Uterus (tissue), 4 donors: ENCODE measurements at places on chromosomes 4 and X. TPM values are rescaled to one million over a fixed set of nuclear protein-coding genes. Genes with fewer than 3 reads are reported as not detected.

The OTUD6A gene
- total RNA-seq: not detected

- no peak overlapping the region for H3K4me3 ChIP-seq
- H3K27me3 ChIP-seq: no peaks in the 10 kb centered on the region
- H3K27ac ChIP-seq: no peak overlapping the region
Observed at GRCh38 chr4:16021804-16022560, 59.0 kb upstream of the FGFBP2 start.

DNA sequence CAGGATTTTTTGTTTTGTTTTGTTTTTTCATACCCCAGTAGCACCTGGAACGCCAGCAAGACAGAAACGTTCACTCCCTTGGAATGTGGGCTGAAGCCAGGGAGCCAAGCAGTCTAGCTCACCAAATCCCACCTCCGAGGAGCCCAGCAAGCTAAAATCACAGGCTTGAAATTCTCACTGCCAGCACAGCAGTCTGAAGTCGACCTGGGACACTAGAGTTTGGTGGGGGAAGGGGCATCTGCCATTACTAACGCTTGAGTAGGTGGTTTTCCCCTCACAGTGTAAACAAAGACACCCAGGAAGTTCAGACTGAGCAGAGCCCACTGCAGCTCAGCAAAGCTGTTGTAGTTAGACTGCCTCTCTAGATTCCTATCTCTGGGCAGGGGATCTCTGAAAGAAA lies 99.6 kb upstream of the FGF16 start:
- H3K4me3 ChIP-seq: no peak overlapping the region
- no peak for DNase-seq
- no peak overlapping the region for H3K27ac ChIP-seq
- no peaks in the 10 kb centered on the region for H3K36me3 ChIP-seq
- H3K27me3 ChIP-seq: no peaks in the 10 kb centered on the region

GRCh38 chrX:101029665-101030064 lies 22.2 kb downstream of the TRMT2B start:
- DNase-seq: no peak
- no peaks in the 10 kb centered on the region for H3K27me3 ChIP-seq
- no peak overlapping the region for H3K4me3 ChIP-seq
- H3K27ac ChIP-seq: no peak overlapping the region
- no peaks in the 10 kb centered on the region for H3K36me3 ChIP-seq

The TRIM2 gene
- 30.0 TPM for total RNA-seq

GRCh38 chr4:78742300-78742699 lies 33.9 kb upstream of the BMP2K start:
- DNase-seq: no peak
- no peaks in the 10 kb centered on the region for H3K27me3 ChIP-seq
- H3K27ac ChIP-seq: no peak overlapping the region
- no peak overlapping the region for H3K4me3 ChIP-seq
- H3K4me1 ChIP-seq: no peaks in the 10 kb centered on the region
- no peaks in the 10 kb centered on the region for H3K36me3 ChIP-seq

GRCh38 chr4:80814266-80814665 lies 216.2 kb upstream of the BMP3 start:
- no peak overlapping the region for H3K4me3 ChIP-seq
- H3K27me3 ChIP-seq: no peaks in the 10 kb centered on the region
- H3K4me1 ChIP-seq: no peaks in the 10 kb centered on the region
- no peaks in the 10 kb centered on the region for H3K36me3 ChIP-seq
- DNase-seq: no peak

The UGT2B15 gene
- not detected for total RNA-seq

GRCh38 chr4:55186123-55186522 lies 60.7 kb upstream of the KDR start:
- no peaks in the 10 kb centered on the region for H3K36me3 ChIP-seq
- no peak for DNase-seq
- H3K4me3 ChIP-seq: no peak overlapping the region
- H3K4me1 ChIP-seq: no peaks in the 10 kb centered on the region
- no peak overlapping the region for H3K27ac ChIP-seq

- no peaks in the 10 kb centered on the region for H3K4me1 ChIP-seq
- H3K4me3 ChIP-seq: no peak overlapping the region
- H3K36me3 ChIP-seq: no peaks in the 10 kb centered on the region
Observed at GRCh38 chrX:134258202-134258601, 21.2 kb downstream of the CCDC160 start.

- H3K4me1 ChIP-seq: no peaks in the 10 kb centered on the region
- no peaks in the 10 kb centered on the region for H3K36me3 ChIP-seq
- peak; percentile 68 for DNase-seq
- no peak overlapping the region for H3K4me3 ChIP-seq
- H3K27ac ChIP-seq: peak overlapping the region; percentile 40
Observed at GRCh38 chr4:168408620-168409019, 71.7 kb downstream of the DDX60L start.

DNA sequence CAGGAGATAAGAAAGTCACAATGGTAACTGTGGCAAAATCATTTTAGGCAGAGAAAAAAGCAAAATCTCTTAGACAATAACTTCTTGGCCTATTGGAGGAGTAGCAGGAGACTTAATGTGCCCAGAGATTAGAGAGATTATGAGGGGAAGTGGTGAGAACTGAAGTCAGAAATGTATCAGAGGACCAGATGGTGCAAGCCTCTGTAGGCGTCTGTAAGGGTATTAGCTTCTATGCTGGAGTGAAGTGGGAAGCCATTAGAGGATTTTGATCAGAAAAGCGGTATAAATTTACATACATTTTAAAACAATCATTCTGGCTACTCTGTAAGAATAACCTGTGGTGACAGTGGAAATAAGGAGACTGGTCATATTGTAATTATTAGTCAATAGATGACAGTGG lies 236.7 kb downstream of the FAT4 start:
- no peaks in the 10 kb centered on the region for H3K4me1 ChIP-seq
- no peaks in the 10 kb centered on the region for H3K36me3 ChIP-seq
- no peak overlapping the region for H3K27ac ChIP-seq
- no peaks in the 10 kb centered on the region for H3K27me3 ChIP-seq

The MAGEA9B gene
- not detected for total RNA-seq

GRCh38 chrX:65196758-65197360 lies 220.6 kb upstream of the ZC4H2 start:
- H3K27ac ChIP-seq: no peak overlapping the region
- no peak overlapping the region for H3K4me3 ChIP-seq
- no peaks in the 10 kb centered on the region for H3K27me3 ChIP-seq

DNA sequence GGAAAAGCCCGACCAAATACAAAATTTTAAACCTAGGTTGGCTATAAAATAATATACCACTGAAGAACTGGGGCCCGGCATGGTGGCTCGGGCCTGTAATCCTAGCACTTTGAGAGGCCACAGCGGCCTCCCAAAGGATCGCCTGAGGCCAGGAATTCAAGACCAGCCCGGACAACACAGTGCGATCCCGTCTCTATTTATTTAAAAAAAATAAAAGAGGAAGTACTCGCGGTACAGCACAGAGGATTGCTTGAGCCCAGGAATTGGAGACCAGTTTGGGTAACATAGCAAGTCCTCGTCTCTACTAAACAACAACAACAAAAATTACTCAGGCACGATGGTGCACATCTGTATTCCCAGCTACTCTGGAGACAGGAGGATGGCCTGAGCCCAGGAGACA lies 44.8 kb upstream of the CDKN2AIP start:
- DNase-seq: no peak
- H3K4me3 ChIP-seq: no peak overlapping the region
- no peak overlapping the region for H3K27ac ChIP-seq
- no peaks in the 10 kb centered on the region for H3K36me3 ChIP-seq
- no peaks in the 10 kb centered on the region for H3K4me1 ChIP-seq

DNA sequence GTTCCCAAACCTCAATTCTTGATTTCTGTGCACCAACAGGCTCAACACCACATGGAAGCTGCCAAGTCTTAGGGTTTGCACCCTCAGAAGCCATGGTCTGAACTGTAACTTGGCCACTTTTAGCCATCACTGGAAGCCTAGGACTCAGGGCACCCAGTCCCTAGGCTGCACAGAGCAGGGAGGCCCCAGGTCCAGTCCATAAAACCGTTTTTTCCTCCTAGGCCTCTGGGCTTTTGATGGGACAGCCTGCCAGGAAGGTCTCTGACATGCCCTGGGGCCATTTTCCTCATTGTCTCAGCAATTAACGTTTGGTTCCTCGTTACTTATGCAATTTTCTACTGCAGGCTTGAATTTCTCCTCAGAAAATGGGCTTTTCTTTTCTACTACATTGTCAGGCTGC lies 1259.6 kb downstream of the RAPGEF2 start:
- H3K36me3 ChIP-seq: no peaks in the 10 kb centered on the region
- no peak overlapping the region for H3K27ac ChIP-seq
- H3K4me1 ChIP-seq: no peaks in the 10 kb centered on the region
- no peak overlapping the region for H3K4me3 ChIP-seq

DNA sequence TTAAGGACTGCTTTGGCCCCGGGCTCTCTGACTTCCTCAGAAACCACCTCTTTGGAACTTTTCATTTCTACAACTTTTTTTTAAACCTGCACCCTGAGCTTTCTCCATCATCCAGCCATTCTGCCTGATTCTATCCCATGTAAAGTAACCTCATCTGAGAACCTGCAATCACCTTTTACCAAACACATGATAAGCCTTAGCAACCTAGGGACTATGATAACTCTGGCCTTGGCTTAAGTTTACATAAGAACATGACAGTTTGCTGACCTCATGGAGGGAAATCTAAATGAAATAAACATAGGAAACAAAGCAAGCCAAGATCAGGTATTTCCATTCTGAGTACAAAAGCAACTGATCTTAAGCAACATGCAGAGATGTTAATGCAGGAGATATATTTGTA lies 15.7 kb upstream of the TMEM150C start:
- no peaks in the 10 kb centered on the region for H3K27me3 ChIP-seq
- H3K27ac ChIP-seq: no peak overlapping the region
- DNase-seq: no peak
- no peaks in the 10 kb centered on the region for H3K4me1 ChIP-seq

DNA sequence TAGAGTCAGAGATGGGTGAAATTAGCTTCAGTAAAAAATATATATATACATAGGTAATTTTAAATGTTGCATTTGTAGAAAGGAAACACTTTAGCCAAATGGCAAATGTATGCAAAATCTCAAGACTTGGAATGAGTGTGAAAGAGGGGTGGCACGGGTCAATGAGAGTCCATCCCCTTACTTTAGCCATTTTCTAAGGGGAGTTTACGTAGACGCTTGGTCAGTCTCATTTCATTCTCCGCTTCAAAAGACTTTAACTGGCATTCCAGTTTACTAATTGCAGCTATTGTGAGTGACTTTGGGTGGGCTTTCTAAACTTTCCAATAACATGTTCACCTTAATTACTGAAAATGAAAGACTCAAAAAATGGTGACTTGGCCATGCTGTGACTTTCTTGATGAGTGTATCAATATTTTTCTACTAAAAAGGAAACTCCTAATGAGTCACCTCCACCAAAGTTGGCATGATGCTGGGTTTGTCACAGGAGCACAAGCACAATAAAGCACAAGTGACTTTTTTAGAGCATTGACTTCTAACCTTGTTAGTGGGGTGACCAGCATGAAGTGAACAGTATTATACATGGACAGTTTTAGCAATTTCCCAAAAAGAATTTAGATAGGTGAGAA lies 356.0 kb upstream of the RASGEF1B start:
- H3K36me3 ChIP-seq: no peaks in the 10 kb centered on the region
- H3K4me3 ChIP-seq: no peak overlapping the region
- H3K27ac ChIP-seq: no peak overlapping the region
- H3K27me3 ChIP-seq: no peaks in the 10 kb centered on the region
- no peak for DNase-seq

- H3K27me3 ChIP-seq: no peaks in the 10 kb centered on the region
- H3K4me3 ChIP-seq: no peak overlapping the region
- no peaks in the 10 kb centered on the region for H3K4me1 ChIP-seq
- DNase-seq: no peak
- H3K27ac ChIP-seq: no peak overlapping the region
Observed at GRCh38 chr4:112423591-112423990, 92.4 kb downstream of the NEUROG2 start.

GRCh38 chr4:148445071-148445859 lies 3.1 kb upstream of the NR3C2 start:
- H3K4me3 ChIP-seq: peak overlapping the region; percentile 93
- H3K27me3 ChIP-seq: no peaks in the 10 kb centered on the region
- no peaks in the 10 kb centered on the region for H3K36me3 ChIP-seq
- no peaks in the 10 kb centered on the region for H3K4me1 ChIP-seq

DNA sequence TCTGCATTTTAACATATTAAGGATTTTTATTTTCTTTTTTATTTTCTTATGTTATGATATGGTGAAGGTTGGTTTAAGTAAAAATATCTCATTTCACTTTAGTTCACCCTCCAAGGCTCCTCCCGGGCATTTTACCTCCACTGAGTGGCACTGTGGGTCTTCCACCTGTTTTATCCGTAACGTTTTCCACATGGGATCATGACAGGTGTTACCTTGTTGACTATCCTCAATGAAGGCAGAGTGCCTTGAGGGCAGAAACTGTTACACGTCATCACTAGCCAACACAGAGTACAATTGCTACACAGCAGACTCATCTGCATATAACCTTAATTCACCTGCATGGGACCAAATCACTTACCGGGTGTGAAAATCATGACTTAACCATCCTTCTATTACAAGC lies 105.8 kb downstream of the GEMIN8 start:
- H3K4me1 ChIP-seq: no peaks in the 10 kb centered on the region
- no peaks in the 10 kb centered on the region for H3K27me3 ChIP-seq
- H3K36me3 ChIP-seq: no peaks in the 10 kb centered on the region
- H3K4me3 ChIP-seq: no peak overlapping the region

GRCh38 chr4:15402974-15403373 lies 24.9 kb upstream of the C1QTNF7 start:
- no peaks in the 10 kb centered on the region for H3K27me3 ChIP-seq
- H3K27ac ChIP-seq: peak overlapping the region; percentile 64
- peaks cover 9% of the 10 kb centered on the region for H3K4me1 ChIP-seq
- H3K4me3 ChIP-seq: no peak overlapping the region
- no peak for DNase-seq

GRCh38 chr4:1084796-1085403 lies 28.5 kb downstream of the RNF212 start:
- H3K4me1 ChIP-seq: no peaks in the 10 kb centered on the region
- no peak overlapping the region for H3K4me3 ChIP-seq
- H3K27me3 ChIP-seq: no peaks in the 10 kb centered on the region
- no peak for DNase-seq

DNA sequence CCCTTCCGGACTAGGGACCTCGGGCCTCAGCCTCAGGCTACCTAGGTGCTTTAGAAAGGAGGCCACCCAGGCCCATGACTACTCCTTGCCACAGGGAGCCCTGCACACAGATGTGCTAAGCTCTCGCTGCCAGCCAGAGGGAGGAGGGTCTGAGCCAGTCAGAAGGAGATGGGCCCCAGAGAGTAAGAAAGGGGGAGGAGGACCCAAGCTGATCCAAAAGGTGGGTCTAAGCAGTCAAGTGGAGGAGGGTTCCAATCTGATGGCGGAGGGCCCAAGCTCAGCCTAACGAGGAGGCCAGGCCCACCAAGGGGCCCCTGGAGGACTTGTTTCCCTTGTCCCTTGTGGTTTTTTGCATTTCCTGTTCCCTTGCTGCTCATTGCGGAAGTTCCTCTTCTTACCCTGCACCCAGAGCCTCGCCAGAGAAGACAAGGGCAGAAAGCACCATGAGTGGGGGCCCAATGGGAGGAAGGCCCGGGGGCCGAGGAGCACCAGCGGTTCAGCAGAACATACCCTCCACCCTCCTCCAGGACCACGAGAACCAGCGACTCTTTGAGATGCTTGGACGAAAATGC lies at the start of gene WAS:
WAS (plus strand) TSS at position 389 of the 572 bp plus-strand sequence; CDS start at position 444, 55 bp downstream.
- no peak for DNase-seq
- H3K4me3 ChIP-seq: no peak within 1 kb of the TSS
- no peaks in the 10 kb centered on the region for H3K4me1 ChIP-seq
- H3K27me3 ChIP-seq: no peaks in the 10 kb centered on the region
